ENCODE measurements at places on chromosomes 13 and 19.
A peak's percentile ranks its signal among the peaks of the same experiment; 100 is the strongest.

- no peaks in the 10 kb centered on the region for H3K36me3 ChIP-seq
- no peaks in the 10 kb centered on the region for H3K27me3 ChIP-seq
- no peak for DNase-seq
- H3K27ac ChIP-seq, result no peak overlapping the region
- no peaks in the 10 kb centered on the region for H3K4me1 ChIP-seq
Observed at GRCh38 chr19:13604902-13605586, 98.8 kb upstream of the CACNA1A start.

GRCh38 chr19:31289976-31290375 lies 59.3 kb downstream of the TSHZ3 start:
- DNase-seq, result no peak
- no peaks in the 10 kb centered on the region for H3K36me3 ChIP-seq
- H3K27me3 ChIP-seq, result no peaks in the 10 kb centered on the region
- no peak overlapping the region for H3K4me3 ChIP-seq
- no peak overlapping the region for H3K27ac ChIP-seq

- H3K4me1 ChIP-seq, result no peaks in the 10 kb centered on the region
- H3K4me3 ChIP-seq, result no peak overlapping the region
- DNase-seq, result no peak
- H3K27ac ChIP-seq, result no peak overlapping the region
- no peaks in the 10 kb centered on the region for H3K36me3 ChIP-seq
- H3K27me3 ChIP-seq, result no peaks in the 10 kb centered on the region
Observed at GRCh38 chr13:90402613-90403012, 944.9 kb upstream of the MIR17HG start.

DNA sequence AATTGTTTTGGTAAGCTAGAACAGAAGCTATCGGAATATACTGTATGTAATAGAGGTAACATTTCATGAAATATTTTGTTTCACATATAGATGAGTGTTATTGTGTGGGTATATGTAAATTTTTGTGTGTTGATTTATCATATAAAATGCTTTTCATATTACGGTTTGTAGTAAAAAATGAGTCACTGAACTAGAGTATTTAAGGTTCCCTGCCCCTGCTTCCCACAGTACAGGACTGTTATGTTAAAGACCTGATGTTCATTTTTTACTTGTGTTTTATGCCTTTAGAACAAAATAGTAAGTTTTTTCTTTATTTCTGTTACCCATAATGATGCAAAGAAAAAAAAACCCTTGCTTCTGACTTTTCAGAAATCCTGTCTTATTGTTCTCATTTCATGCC lies 243.4 kb downstream of the ENOX1 start:
- H3K27me3 ChIP-seq, result no peaks in the 10 kb centered on the region
- H3K27ac ChIP-seq, result no peak overlapping the region
- peaks cover 18% of the 10 kb centered on the region for H3K4me1 ChIP-seq
- H3K36me3 ChIP-seq, result no peaks in the 10 kb centered on the region
- no peak overlapping the region for H3K4me3 ChIP-seq

DNA sequence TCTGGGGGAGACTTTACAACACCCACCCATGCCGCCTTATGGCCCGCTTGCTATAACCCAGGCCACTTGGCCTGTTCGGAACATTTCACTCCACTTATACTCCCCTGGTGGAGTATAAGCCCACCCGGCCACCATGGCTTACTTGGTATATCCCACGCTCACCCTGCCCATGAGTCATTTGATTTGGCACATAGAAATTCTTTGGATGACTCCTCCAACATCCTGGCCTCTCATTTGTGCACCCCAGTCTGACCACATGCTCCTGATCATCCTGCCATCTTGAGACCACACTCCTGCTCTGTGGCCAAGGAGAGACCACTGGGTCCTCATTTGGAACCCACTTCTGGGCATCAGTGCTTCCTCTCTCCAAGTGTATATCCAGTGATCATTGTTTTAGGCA lies 5.2 kb downstream of the SPACA6 start:
- H3K27ac ChIP-seq, result no peak overlapping the region
- H3K36me3 ChIP-seq, result peaks cover 10% of the 10 kb centered on the region
- DNase-seq, result no peak
- H3K4me1 ChIP-seq, result peaks cover 6% of the 10 kb centered on the region

GRCh38 chr13:75739244-75739868 lies 103.2 kb downstream of the LMO7 start:
- no peak overlapping the region for H3K4me3 ChIP-seq
- peaks cover 39% of the 10 kb centered on the region for H3K4me1 ChIP-seq
- no peaks in the 10 kb centered on the region for H3K27me3 ChIP-seq
- no peaks in the 10 kb centered on the region for H3K36me3 ChIP-seq
- no peak for DNase-seq

- H3K4me1 ChIP-seq, result no peaks in the 10 kb centered on the region
- no peaks in the 10 kb centered on the region for H3K36me3 ChIP-seq
- no peak overlapping the region for H3K27ac ChIP-seq
- no peak overlapping the region for H3K4me3 ChIP-seq
Observed at GRCh38 chr13:33624740-33625139, 193.2 kb upstream of the RFC3 start.

- H3K27ac ChIP-seq, result no peak overlapping the region
- peaks cover 17% of the 10 kb centered on the region for H3K4me1 ChIP-seq
- H3K27me3 ChIP-seq, result no peaks in the 10 kb centered on the region
- H3K4me3 ChIP-seq, result peak overlapping the region; percentile 90
- H3K36me3 ChIP-seq, result peaks cover 26% of the 10 kb centered on the region
Observed at GRCh38 chr19:44499559-44499958, 763 bp downstream of the ZNF180 start.

DNA sequence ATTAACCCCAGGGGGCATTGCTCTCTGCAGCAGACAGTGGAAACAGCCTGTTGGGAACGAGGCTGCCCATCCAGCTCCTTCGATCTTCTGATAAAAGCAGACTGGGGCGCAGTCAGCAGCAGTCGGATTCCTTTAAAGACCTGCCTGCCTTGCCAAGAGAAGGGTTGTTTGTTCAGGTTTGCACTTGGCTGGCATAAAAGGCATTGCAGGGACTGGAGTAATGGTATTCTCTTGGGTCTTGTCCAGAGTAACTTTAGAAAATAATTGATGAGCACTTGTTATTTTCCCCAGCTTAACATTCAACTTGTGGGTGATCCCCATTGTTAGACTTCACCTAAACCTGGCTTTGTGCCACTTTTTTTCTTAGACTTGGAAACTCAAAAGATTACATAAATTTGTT lies 67.3 kb upstream of the SLC10A2 start:
- H3K27ac ChIP-seq, result no peak overlapping the region
- DNase-seq, result no peak
- no peaks in the 10 kb centered on the region for H3K4me1 ChIP-seq
- H3K4me3 ChIP-seq, result no peak overlapping the region
- H3K36me3 ChIP-seq, result no peaks in the 10 kb centered on the region
- no peaks in the 10 kb centered on the region for H3K27me3 ChIP-seq

DNA sequence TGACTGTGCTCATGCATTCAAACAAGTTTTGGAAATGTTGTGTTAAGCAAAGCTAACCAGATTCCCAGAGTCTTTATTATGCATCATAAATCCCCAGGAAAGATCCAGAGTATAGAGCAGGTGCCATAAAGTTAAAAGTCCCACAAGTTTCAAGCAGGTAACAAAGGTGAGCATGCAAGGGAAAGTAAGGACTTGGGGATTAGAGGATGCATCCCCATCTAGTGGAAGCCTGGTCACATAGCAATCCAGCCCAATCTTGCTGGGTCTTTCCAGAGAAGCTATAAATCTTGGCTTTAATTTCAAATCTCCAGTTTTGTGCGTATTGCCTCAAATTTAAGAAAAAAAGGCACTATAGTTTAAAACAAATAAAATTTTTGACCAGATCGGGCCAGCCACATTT lies 72.7 kb downstream of the ZNF254 start:
- H3K4me3 ChIP-seq, result no peak overlapping the region
- H3K36me3 ChIP-seq, result peaks cover 21% of the 10 kb centered on the region
- no peak for DNase-seq
- no peaks in the 10 kb centered on the region for H3K4me1 ChIP-seq

DNA sequence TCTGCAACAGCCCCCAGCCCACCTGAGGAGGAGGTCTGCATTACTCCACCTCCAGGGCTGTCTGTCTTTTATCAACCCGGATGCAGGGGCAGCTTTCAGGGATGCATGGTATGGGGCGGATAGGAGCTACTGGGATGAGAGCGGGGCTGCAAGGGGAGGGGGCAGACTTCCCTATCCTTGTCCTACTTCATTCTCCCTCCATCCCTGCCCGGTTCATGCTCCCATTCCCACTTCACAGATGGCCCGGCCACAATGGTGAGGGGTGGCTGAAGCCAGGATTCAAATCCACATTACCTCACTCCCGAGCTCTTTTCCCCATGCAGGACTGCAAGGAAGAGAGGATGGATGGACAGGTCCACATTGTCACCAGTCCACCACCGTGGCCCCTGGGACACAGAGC lies 40.5 kb upstream of the VSTM2B start:
- no peak for DNase-seq
- H3K4me1 ChIP-seq, result no peaks in the 10 kb centered on the region
- H3K27me3 ChIP-seq, result no peaks in the 10 kb centered on the region
- H3K4me3 ChIP-seq, result no peak overlapping the region

- no peak overlapping the region for H3K27ac ChIP-seq
- no peaks in the 10 kb centered on the region for H3K4me1 ChIP-seq
- no peaks in the 10 kb centered on the region for H3K36me3 ChIP-seq
- H3K4me3 ChIP-seq, result no peak overlapping the region
- no peak for DNase-seq
Observed at GRCh38 chr19:15721268-15721667, 6.6 kb upstream of the OR10H2 start.

- no peak overlapping the region for H3K4me3 ChIP-seq
- no peak for DNase-seq
- H3K4me1 ChIP-seq, result no peaks in the 10 kb centered on the region
- H3K27ac ChIP-seq, result no peak overlapping the region
- H3K27me3 ChIP-seq, result no peaks in the 10 kb centered on the region
Observed at GRCh38 chr19:33950091-33950750, 153.6 kb downstream of the KCTD15 start.

- no peak overlapping the region for H3K4me3 ChIP-seq
Observed at GRCh38 chr19:33296488-33296971, 5.8 kb downstream of the CEBPA start.

DNA sequence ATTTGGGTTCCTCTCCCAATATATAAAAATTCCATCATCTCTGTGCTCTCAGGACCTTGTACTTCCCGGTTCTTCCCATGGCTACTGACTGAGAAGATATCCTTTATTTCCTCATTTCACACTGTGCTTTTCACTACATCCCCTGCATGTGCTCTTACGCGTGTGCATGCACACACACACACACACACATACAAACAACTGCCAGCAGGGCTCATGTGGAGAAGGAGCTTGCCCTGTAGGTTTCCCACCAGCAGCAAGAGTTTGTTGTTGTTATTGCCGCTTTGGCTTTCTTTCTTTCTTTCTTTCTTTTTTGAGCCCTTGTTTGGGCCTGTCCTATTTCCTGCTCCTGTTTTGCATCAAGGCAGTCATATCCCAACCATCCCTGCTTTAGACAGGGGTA lies 43.6 kb downstream of the TEX26 start:
- H3K4me1 ChIP-seq, result peaks cover 27% of the 10 kb centered on the region
- no peak overlapping the region for H3K27ac ChIP-seq
- H3K36me3 ChIP-seq, result no peaks in the 10 kb centered on the region

DNA sequence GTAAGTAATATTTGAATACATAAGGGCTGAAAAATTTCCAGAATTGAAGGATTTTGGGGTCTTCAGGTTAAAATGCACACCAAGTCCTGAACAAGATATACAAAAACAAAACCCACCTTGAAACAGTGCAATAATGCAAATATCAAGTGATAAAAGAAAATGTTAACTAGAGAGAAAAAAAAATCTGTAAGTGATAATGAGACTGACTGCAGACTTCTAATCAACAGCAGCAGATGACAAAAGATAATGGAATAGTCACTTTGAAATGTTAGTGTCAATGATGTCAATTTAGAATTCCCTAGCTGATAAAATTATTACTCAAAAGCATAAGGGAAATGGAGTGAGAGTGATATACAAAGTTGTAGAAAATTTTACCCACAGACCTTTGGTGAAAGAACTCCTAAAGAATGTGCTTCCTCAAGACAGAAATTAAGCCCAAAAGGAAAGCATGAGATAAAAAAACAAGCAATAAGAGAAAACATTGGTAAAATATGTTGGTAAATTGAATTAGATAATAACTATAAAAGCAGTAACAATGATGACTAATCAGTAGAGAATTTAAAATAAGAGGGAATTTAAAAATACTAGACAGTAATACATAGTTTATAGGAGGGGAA lies 12.4 kb upstream of the DGKH start:
- no peak for DNase-seq
- H3K36me3 ChIP-seq, result no peaks in the 10 kb centered on the region
- H3K27me3 ChIP-seq, result no peaks in the 10 kb centered on the region
- no peak overlapping the region for H3K4me3 ChIP-seq
- H3K4me1 ChIP-seq, result peaks cover 4% of the 10 kb centered on the region
- H3K27ac ChIP-seq, result no peak overlapping the region

- no peak for DNase-seq
- H3K4me1 ChIP-seq, result no peaks in the 10 kb centered on the region
Observed at GRCh38 chr19:38869160-38869835, 8.8 kb downstream of the RINL start.

GRCh38 chr13:109577191-109577700 lies 209.1 kb downstream of the IRS2 start:
- no peaks in the 10 kb centered on the region for H3K36me3 ChIP-seq
- H3K4me3 ChIP-seq, result no peak overlapping the region
- H3K4me1 ChIP-seq, result no peaks in the 10 kb centered on the region
- H3K27ac ChIP-seq, result no peak overlapping the region
- no peak for DNase-seq
- no peaks in the 10 kb centered on the region for H3K27me3 ChIP-seq

GRCh38 chr19:31328238-31328637 lies 21.0 kb downstream of the TSHZ3 start:
- H3K27ac ChIP-seq, result no peak overlapping the region
- no peaks in the 10 kb centered on the region for H3K4me1 ChIP-seq
- H3K4me3 ChIP-seq, result no peak overlapping the region
- no peaks in the 10 kb centered on the region for H3K27me3 ChIP-seq
- DNase-seq, result no peak

- DNase-seq, result no peak
- H3K36me3 ChIP-seq, result no peaks in the 10 kb centered on the region
- no peaks in the 10 kb centered on the region for H3K4me1 ChIP-seq
- no peak overlapping the region for H3K4me3 ChIP-seq
- no peak overlapping the region for H3K27ac ChIP-seq
- H3K27me3 ChIP-seq, result no peaks in the 10 kb centered on the region
Observed at GRCh38 chr13:78764665-78765064, 105.7 kb upstream of the OBI1 start.

GRCh38 chr13:68369739-68370138 lies 1139.6 kb upstream of the PCDH9 start:
- no peak overlapping the region for H3K4me3 ChIP-seq
- no peaks in the 10 kb centered on the region for H3K36me3 ChIP-seq
- no peaks in the 10 kb centered on the region for H3K4me1 ChIP-seq
- no peak for DNase-seq
- H3K27me3 ChIP-seq, result no peaks in the 10 kb centered on the region

DNA sequence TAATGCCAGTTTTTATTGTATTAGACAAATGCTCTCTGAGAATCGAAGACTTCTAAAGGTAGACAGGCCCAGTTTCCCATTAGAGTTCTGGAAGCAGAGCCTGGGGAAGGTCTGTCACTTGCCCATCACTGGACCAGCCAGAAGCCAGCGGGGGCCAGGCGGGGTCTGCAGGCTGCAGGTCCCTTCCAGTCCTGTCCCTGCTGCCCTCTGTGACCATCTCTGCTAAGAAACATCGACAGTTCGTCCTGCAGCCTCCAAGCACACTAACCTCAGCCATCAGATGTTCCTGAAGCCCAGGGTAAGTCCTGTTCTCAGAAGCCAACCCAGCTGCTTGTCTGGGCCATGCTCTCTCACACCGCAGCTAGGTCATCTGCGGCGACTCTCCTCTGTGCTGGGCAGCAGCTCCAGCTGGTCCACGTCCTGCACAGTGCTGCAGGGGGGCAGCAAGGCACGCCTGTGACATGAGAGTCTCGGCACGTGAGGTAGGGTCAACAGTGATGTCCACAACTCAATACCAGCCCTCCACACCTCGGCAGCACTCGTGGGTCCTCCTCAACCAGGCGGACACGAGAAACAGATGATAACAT lies 2.9 kb upstream of the ADPRHL1 start:
- no peak overlapping the region for H3K27ac ChIP-seq
- H3K4me1 ChIP-seq, result no peaks in the 10 kb centered on the region
- no peaks in the 10 kb centered on the region for H3K27me3 ChIP-seq
- H3K36me3 ChIP-seq, result peaks cover 36% of the 10 kb centered on the region
